ENCODE measurements at places on chromosomes 16 and 17. TPM values are rescaled to one million over a fixed set of nuclear protein-coding genes. Genes with fewer than 3 reads are reported as not detected.

Gene ADGRG1
- total RNA-seq: 22.9 TPM

Gene UNK
- total RNA-seq: 17.8 TPM

- DNase-seq: no peak
Measured at GRCh38 chr16:86210403-86211193, 299.7 kb upstream of the FOXF1 start.

- DNase-seq: no peak
Measured at GRCh38 chr17:79473111-79473875, 137.6 kb downstream of the RBFOX3 start.

DNA sequence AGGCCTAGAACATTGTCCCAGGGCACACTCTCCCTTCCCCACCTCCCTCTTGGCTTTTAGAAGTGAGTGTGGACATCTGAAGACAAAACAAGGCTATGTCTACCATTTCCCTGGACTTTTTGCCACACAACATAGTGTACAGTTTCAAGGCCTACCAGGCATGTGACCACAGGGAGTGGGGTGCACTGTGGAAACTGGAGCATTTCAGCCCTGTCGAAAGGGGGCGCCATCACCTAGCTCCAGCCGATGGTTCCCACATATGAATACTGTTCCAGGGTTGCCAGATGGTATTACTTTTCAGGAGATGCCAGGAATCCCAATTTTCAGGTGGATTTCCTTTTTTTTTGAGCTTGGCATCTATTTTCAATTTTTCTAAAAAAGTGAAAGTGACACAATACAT, 140.7 kb downstream of the KATNIP start:
- DNase-seq: no peak

- DNase-seq: no peak
Measured at GRCh38 chr17:11404431-11405276, 163.6 kb downstream of the SHISA6 start.

GRCh38 chr17:39416141-39416540, 14.7 kb upstream of the FBXL20 start:
- DNase-seq: no peak

Gene CDK12
- 23.7 TPM for total RNA-seq

Gene HOXB1
- not detected for total RNA-seq

Gene GUCY2D
- 0.10 TPM for total RNA-seq

- no peak for DNase-seq
Measured at GRCh38 chr17:77690271-77691161, 268.0 kb upstream of the TNRC6C start.

Gene ATP1B2
- 3.7 TPM for total RNA-seq

GRCh38 chr16:12879812-12880211, 21.6 kb upstream of the SHISA9 start:
- no peak for DNase-seq
